ENCODE measurements at places on chromosomes 1 and 21. TPM values are rescaled to one million over a fixed set of nuclear protein-coding genes. Genes with fewer than 3 reads are reported as not detected.
A peak's percentile ranks its signal among the peaks of the same experiment; 100 is the strongest.

Gene KLF17
- total RNA-seq = 0.09 TPM

Gene KIF14
- total RNA-seq = 1.2 TPM

Gene RAVER2
- total RNA-seq = 6.6 TPM

Gene RRP1
- 21.1 TPM for total RNA-seq

Gene RGS1
- not detected for total RNA-seq

Gene METTL18
- total RNA-seq = 4.1 TPM

Gene REN
- total RNA-seq = not detected

Gene YARS1
- 214 TPM for total RNA-seq

- H3K27ac ChIP-seq = no peak overlapping the region
- H3K4me1 ChIP-seq = peaks cover 36% of the 10 kb centered on the region
- no peaks in the 10 kb centered on the region for H3K36me3 ChIP-seq
- no peak for DNase-seq
- no peaks in the 10 kb centered on the region for H3K27me3 ChIP-seq
- no peak overlapping the region for H3K4me3 ChIP-seq
Measured at GRCh38 chr1:205259324-205259832, 31.6 kb downstream of the TMCC2 start.

DNA sequence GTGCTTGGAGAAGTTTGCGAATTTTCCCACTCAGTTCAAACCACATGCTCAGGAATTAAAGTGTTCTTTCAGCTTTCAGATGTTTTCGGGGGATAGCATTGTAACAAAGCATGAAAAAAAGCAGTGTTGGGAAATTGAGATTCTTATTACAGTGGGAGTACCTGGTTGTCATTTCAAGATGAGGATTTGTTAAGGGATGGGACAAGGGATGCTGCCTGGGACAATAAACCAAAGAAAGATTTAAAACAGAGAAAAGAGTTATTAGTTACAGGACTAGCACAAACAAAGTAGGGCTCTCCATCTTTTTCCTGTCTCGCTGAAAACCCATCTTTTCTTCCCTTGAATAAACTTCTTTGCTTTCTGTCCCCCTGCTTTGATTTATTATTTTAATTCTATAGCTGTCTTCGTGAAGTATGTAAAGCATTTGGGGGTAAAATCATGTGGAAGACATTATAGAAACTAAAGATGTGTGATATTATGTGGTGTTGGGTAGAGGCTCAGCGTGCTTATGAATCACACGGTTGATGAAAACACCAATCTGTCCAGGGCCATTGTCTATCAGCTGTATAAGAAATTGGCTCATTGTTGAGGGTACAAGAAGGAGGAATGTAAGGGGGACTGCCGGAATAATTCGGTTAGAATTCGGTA is 277.6 kb downstream of the KIF26B start:
- no peaks in the 10 kb centered on the region for H3K4me1 ChIP-seq
- no peak overlapping the region for H3K4me3 ChIP-seq
- no peak for DNase-seq
- H3K36me3 ChIP-seq = no peaks in the 10 kb centered on the region
- no peak overlapping the region for H3K27ac ChIP-seq

DNA sequence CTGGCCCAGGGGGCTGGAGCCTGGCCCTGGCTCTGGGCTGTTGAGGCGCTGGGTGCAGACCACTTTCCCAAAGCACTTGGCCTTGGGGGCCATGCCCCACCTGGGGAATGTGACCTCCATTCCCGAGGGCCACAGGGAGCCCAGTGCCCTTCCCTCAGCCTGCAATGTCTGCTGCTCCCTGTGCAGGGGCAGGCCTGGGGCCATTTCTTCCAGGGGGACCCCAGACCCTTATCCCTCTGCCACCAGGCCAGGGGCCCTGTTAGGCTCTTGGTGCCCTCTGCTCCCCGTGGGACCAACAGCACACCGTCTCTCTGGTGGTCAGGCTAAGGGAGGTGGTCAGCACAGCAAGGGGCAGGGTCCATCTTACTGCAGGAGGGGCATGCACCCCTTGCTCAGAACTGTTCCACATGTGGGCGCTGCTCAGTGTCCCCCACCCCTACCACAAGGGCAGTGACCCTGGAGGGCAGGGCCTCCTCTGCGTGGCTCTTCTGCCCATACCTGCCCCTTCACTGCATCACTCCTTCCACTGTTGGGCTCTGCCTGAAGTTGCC is 1.1 kb upstream of the TMEM52 start:
- no peak overlapping the region for H3K27ac ChIP-seq
- H3K36me3 ChIP-seq = no peaks in the 10 kb centered on the region
- no peak overlapping the region for H3K4me3 ChIP-seq
- peaks cover 6% of the 10 kb centered on the region for H3K4me1 ChIP-seq

- H3K4me1 ChIP-seq = peaks cover 45% of the 10 kb centered on the region
- H3K4me3 ChIP-seq = no peak overlapping the region
- no peak overlapping the region for H3K27ac ChIP-seq
- H3K36me3 ChIP-seq = no peaks in the 10 kb centered on the region
- no peak for DNase-seq
- H3K27me3 ChIP-seq = no peaks in the 10 kb centered on the region
Measured at GRCh38 chr21:46063734-46064680, 33.9 kb upstream of the COL6A2 start.

DNA sequence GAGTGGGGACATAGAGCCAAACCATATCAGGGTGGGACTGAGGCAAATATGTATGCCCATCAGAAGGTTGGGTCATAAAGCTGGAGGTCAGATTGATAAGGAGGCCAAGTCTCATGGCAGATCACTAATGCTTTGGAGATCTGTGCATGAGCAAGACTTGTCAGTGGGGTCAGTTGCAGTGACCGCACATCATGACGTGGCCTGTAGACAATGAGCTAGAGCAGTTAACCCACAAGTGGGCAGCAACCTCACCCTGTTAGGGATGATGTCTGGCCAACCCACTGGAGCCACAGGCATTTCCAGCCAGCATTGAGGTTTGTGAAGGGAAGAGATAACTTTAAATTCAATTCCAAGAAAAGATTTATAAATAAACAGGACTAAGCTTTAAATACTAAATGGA is 66.7 kb downstream of the XCL1 start:
- H3K4me1 ChIP-seq = peaks cover 5% of the 10 kb centered on the region
- H3K27ac ChIP-seq = peak overlapping the region; percentile 13
- H3K4me3 ChIP-seq = no peak overlapping the region
- DNase-seq = peak; percentile 100

- peak; percentile 80 for DNase-seq
- H3K36me3 ChIP-seq = no peaks in the 10 kb centered on the region
- no peaks in the 10 kb centered on the region for H3K27me3 ChIP-seq
- H3K4me1 ChIP-seq = peaks cover 45% of the 10 kb centered on the region
- no peak overlapping the region for H3K4me3 ChIP-seq
Measured at GRCh38 chr1:19764848-19765247, 34.9 kb downstream of the TMCO4 start.

DNA sequence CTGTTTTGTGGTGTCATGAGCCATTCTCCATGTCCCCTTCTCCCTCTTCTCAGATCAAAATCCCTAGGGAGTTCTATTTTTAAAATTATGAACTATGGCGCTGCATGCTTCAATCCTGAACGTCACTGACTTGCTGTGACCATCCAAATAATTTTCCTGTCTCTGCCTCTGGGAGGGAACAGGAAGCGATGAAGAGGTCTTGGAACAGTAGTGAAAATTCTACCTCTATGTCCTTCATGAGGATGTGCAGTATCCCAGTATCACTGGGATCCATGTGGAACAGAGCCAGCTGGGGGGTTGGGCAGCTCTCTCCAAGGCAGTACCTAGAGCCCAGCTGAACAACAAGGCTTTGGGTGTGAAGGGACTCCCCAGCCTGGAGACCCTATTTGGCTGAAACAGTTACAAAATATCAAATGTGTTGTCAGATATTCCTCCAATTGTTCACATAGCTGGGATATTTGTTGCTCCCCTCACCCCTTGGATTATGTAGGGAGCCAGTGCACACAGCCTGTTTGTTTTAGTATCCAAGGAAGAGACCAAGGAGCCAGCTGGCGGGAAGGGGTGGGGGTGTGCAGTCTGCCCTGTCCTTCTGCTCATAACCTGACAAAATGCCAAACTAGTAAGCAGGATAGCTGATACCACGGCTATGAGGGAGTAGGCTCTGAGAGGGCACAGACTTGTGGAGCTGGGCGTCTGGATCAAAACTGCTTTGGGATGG is 7.6 kb downstream of the DCLRE1B start:
- peaks cover 3% of the 10 kb centered on the region for H3K4me1 ChIP-seq
- peaks cover 26% of the 10 kb centered on the region for H3K36me3 ChIP-seq
- H3K27ac ChIP-seq = no peak overlapping the region
- no peaks in the 10 kb centered on the region for H3K27me3 ChIP-seq

DNA sequence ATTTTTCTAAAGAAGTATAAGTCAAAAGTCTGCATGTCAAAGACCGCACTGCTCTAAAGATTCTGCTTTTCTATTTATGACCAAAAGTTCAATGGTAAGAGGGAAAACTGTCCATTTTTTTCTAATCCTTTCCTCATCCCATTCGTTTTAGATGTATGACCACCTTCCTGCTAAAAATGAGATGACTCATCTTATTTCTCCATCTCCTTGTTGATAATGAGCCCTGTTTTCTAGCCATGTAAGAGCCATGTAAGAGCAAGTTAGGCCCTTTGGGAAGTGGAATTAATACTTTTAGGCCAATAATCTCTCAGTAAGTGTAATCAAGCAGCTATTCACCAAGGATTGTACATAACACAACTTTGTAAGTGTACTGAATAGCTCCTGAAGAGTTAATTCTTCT is 475.6 kb upstream of the B3GALT2 start:
- no peak for DNase-seq
- H3K36me3 ChIP-seq = no peaks in the 10 kb centered on the region
- no peaks in the 10 kb centered on the region for H3K27me3 ChIP-seq
- H3K27ac ChIP-seq = no peak overlapping the region

DNA sequence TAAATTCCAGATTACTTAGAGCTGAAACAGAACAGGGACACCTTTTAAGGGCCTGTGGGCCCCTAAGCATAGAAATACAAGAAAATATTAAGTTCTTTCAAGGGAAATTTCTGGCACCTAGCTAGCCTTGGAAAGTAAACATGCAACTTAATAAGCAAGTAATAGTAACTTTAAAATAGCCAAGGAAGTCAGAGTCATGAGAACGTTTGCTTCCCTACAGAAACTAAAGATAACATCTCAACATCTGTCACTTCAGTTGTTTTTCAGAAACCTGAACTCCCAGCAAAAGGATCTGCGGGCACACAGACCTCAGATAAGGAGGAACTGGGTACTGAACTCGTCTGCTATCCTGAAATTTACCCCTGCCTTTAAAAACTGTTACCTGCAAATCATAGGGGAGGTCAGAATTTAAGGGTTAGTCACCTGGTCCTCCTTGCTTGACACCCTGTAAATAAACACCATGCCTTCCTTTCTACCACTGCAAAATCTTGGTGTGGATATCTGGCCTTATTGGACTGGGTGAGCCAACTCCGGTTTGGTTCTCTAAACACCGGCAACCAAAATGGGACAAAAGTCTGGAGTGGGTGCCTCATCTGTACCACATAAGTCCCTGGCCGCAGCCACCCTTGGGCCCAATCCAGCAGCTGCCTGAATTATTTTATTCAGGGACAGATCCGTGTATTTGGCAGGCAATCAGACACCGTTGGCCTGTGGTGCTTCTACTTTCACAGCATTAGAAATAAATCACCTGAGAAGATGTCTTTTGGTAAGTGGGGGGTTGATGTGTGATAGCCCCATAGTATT is 27.9 kb downstream of the NRDC start:
- no peak overlapping the region for H3K4me3 ChIP-seq
- DNase-seq = no peak
- no peak overlapping the region for H3K27ac ChIP-seq

- H3K27ac ChIP-seq = no peak overlapping the region
- no peaks in the 10 kb centered on the region for H3K4me1 ChIP-seq
- DNase-seq = no peak
Measured at GRCh38 chr1:147218606-147219005, 6.5 kb downstream of the FMO5 start.

DNA sequence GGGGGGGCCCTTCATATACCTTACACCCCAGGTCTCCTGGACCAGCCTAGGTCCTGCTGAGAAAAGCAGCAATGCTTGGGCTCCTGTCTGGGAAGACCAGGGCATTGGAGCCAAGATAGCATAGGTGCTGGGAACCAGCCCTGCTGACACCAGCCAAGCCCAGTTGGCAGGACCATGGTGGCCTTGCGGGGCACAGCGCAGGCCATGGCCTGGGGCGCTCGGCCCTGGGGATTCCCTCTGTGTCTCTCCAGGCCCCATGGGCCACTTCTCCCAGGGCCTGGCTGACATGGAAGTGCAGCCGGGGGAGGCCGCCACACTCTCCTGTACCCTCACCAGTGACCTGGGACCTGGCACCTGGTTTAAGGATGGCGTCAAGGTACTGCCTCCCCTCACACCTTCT is 23.3 kb downstream of the IGFN1 start:
- H3K36me3 ChIP-seq = no peaks in the 10 kb centered on the region
- peaks cover 20% of the 10 kb centered on the region for H3K27me3 ChIP-seq
- no peak overlapping the region for H3K4me3 ChIP-seq
- H3K27ac ChIP-seq = no peak overlapping the region
- H3K4me1 ChIP-seq = no peaks in the 10 kb centered on the region

- H3K27ac ChIP-seq = peak overlapping the region; percentile 3
- H3K4me1 ChIP-seq = peaks cover 16% of the 10 kb centered on the region
- H3K36me3 ChIP-seq = no peaks in the 10 kb centered on the region
- no peak overlapping the region for H3K4me3 ChIP-seq
- peak; percentile 67 for DNase-seq
- no peaks in the 10 kb centered on the region for H3K27me3 ChIP-seq
Measured at GRCh38 chr1:209743145-209743482, 12.7 kb upstream of the TRAF3IP3 start.

DNA sequence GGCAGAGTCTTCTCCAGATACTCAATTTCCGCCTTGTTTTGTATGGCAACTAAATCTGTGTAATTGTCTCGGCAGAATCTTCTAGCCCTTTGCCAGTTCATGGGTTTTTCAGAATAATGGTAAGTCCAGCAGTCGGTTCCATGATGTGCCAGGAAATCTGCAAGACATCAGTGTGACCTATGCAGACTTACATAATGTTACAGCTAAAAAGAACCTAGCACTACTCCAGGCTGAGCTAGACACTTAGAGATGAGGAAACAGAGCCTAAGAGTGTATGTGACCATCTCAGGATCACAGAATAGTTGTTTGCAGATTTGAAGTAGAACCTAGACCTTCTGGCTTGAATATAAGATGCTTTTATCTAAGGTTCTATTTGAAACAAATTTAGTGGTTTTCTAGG is 2.8 kb downstream of the SELL start:
- peaks cover 14% of the 10 kb centered on the region for H3K27me3 ChIP-seq
- DNase-seq = no peak
- H3K4me3 ChIP-seq = no peak overlapping the region
- no peak overlapping the region for H3K27ac ChIP-seq

- H3K4me1 ChIP-seq = peaks cover 14% of the 10 kb centered on the region
- H3K4me3 ChIP-seq = no peak overlapping the region
- H3K27ac ChIP-seq = no peak overlapping the region
- no peaks in the 10 kb centered on the region for H3K36me3 ChIP-seq
- H3K27me3 ChIP-seq = peaks cover 4% of the 10 kb centered on the region
Measured at GRCh38 chr1:3618531-3618880, 6.3 kb upstream of the TPRG1L start.

GRCh38 chr1:48036710-48037355 is 39.6 kb upstream of the TRABD2B start:
- DNase-seq = peak; percentile 48
- H3K27me3 ChIP-seq = peaks cover 2% of the 10 kb centered on the region
- H3K4me1 ChIP-seq = no peaks in the 10 kb centered on the region
- H3K4me3 ChIP-seq = no peak overlapping the region
- no peak overlapping the region for H3K27ac ChIP-seq
